ENCODE measurements at places on chromosomes 12 and 14. TPM values are rescaled to one million over a fixed set of nuclear protein-coding genes. Genes with fewer than 3 reads are reported as not detected.

WNT1 gene
- not detected for total RNA-seq

BEGAIN gene
- total RNA-seq = 0.35 TPM

KCNC2 gene
- total RNA-seq = not detected

C12orf60 gene
- 1.4 TPM for total RNA-seq

GPR65 gene
- total RNA-seq = 0.12 TPM

IGF1 gene
- total RNA-seq = 0.09 TPM

C3AR1 gene
- not detected for total RNA-seq

EMP1 gene
- total RNA-seq = 472 TPM

CPM gene
- total RNA-seq = 10.5 TPM

NKX2-1 gene
- total RNA-seq = not detected

NFYB gene
- total RNA-seq = 30.8 TPM

TRIM9 gene
- total RNA-seq = 0.09 TPM

RPS6KL1 gene
- 0.26 TPM for total RNA-seq

VRK1 gene
- total RNA-seq = 9.7 TPM

CMTM5 gene
- total RNA-seq = not detected

GLT8D2 gene
- 34.1 TPM for total RNA-seq

WBP11 gene
- 24.0 TPM for total RNA-seq

SLC5A8 gene
- total RNA-seq = not detected

ADSS1 gene
- total RNA-seq = 6.3 TPM

SYCP3 gene
- not detected for total RNA-seq

SOX5 gene
- 0.70 TPM for total RNA-seq

CLMN gene
- 0.35 TPM for total RNA-seq

PLEK2 gene
- 2.6 TPM for total RNA-seq

KIF26A gene
- total RNA-seq = not detected

KNTC1 gene
- 8.8 TPM for total RNA-seq

REP15 gene
- total RNA-seq = 0.82 TPM

LRRC43 gene
- 0.43 TPM for total RNA-seq

CSRP2 gene
- total RNA-seq = 23.3 TPM

CDCA4 gene
- total RNA-seq = 7.4 TPM

KRT75 gene
- total RNA-seq = not detected

MYH6 gene
- total RNA-seq = not detected

SP7 gene
- total RNA-seq = not detected

RAB15 gene
- total RNA-seq = 6.2 TPM

MYH7 gene
- total RNA-seq = 2.3 TPM

CLEC12A gene
- total RNA-seq = not detected

FAM90A1 gene
- 0.09 TPM for total RNA-seq

JDP2 gene
- total RNA-seq = 205 TPM

PPP4R3A gene
- total RNA-seq = 24.5 TPM

RBP5 gene
- not detected for total RNA-seq

NYNRIN gene
- 24.0 TPM for total RNA-seq

HOXC9 gene
- total RNA-seq = 1.3 TPM

FAM181A gene
- total RNA-seq = not detected

AMN gene
- total RNA-seq = 12.4 TPM

GLIPR1 gene
- 19.8 TPM for total RNA-seq
